ENCODE measurements at places on chromosomes 2 and 18. TPM values are rescaled to one million over a fixed set of nuclear protein-coding genes. Genes with fewer than 3 reads are reported as not detected.

ILKAP gene
- total RNA-seq, result 133 TPM

- H3K4me1 ChIP-seq, result no peaks in the 10 kb centered on the region
- no peaks in the 10 kb centered on the region for H3K36me3 ChIP-seq
- no peak for DNase-seq
- H3K27me3 ChIP-seq, result peaks cover 7% of the 10 kb centered on the region
Observed at GRCh38 chr18:59123588-59124369, 15.9 kb upstream of the SEC11C start.

- no peak for DNase-seq
- no peak overlapping the region for H3K27ac ChIP-seq
- no peaks in the 10 kb centered on the region for H3K36me3 ChIP-seq
- H3K4me3 ChIP-seq, result no peak overlapping the region
Observed at GRCh38 chr2:75053484-75054112, 95.2 kb downstream of the POLE4 start.

DNA sequence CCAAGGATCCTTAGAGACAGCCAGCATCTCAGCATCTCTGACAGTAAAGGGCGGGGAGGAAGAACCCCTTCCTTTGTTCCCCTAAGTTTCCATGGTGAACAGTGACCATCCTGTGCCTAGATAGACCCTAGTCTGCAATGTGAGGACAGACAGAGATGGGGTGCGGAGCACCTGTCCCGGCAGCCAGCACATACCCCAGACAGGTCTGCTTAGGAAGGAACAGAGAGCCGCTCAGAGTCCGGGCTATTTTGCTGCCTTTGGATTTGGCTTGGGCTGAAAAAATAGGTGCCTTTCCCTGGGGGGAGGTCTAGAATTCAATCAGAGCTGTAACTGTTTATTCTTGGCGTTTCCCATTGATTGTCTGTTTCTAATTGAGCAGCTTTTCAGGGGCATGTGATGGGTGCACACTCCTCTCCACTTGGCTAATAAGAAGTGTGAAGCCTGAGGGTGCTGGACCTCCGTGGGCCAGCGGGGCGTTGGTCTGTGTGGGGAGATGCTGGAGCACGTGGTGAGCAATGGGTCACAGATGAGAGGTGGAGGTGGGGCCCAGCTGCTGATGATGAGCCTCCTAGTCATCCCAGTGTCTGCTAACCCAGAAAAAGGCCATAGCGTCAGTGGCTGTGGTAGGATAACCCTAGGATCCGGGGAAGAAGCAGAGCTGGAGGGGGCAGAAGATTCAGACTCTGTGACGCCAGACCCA lies 236.8 kb downstream of the SEPTIN10 start:
- DNase-seq, result no peak
- H3K4me1 ChIP-seq, result no peaks in the 10 kb centered on the region
- no peaks in the 10 kb centered on the region for H3K36me3 ChIP-seq
